ENCODE measurements at places on chromosomes 12 and 14.

DNA sequence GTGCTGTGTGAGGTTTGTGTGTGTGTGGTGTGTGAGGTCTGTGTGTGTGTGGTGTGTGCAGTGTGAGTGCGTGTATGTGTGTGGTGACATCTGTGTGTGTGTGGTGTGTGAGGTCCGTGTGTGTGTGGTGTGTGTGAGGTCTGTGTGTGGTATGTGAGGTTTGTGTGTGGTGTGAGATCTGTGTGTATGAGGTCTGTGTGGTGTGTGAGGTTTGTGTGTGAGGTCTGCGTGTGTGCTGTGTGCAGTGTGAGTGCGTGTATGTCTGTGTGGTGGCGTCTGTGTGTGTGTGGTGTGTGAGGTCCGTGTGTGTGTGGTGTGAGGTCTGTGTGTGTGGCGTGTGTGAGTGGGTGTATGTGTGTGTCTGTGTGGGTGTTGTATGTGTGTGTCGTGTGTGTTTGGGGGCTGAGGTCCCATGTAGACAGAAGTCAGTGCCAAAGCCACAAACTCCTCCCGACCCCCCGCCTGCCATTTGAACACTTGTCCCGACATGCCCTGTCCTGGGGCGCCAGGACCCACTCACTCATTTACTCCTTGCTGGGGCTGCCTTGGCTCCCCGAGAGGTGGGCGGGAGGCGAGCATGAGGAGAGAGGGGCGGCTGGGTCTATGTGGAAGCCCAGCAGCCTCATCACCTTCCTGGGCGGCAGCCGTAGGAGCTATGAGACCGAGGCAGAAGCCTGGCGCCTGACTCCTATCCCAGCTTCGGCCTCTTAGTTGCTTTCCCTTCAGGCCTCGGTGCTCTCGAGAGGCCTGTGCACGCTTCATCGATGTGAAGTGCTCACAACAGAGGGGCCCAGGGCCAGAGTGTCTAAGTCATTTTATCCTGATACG is 20.5 kb downstream of the RILPL1 start:
- no peak for DNase-seq

DNA sequence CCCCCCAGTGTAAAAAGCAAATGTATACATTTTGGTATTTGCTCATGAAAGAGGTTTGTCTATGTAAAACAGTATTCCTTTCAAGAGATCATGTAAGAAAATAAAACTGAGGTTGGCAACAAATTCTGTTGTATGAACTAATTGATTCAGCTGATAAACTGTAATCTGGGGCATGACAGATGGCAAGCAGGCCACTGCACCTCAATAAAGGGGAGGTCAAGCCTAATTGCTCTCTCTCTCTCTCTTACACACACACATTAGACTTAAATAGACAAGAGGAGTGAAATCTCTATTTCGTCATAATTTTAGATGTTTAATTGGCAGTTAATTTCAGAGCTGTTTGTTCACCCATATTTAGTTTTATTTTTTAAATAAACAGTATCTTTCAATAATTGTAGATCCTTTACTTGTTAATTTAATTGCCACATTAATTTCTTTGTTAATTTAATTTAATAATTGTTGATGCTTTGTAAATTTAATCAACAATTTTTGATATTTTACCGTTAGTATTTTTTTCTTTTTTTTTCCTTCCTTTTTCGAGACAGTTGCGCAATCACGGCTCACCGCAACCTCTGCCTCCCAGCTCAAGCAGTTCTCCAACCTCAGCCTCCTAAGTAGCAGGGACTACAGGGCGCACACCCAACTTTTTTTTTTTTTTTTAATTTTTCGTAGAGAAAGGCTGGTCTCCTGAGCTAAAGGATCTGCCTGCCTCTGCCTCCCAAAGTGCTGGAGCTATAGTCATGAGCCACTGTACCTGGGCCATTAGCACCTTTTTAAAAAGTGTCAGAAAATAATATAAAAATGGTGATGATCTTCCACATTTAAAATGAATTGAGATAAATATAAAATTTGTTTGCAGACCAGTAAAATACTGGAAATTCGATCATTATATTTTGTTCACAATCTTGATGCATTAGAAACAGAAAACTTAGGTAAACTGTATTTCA is 577.7 kb downstream of the SLC16A7 start:
- peak; percentile 30 for DNase-seq

DNA sequence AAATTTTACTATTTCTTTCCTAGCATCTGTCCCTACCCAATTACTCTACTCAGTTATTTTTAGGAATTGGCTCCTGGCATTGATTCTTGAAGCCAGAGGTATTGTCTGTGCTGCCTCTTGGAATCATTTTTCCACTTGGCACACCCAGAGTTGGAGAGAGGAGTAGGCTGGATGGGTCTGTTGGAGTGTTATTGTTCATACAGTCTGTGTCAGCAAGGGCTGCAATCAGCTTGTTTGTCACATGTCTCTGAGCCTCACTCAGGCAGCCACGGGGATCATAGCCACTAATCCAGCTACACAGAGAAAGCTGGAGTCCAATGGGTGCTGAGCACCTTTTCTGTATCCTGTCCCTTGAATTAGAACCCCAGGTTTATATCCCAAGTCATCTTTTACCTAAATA is 176.0 kb upstream of the DYRK2 start:
- DNase-seq: no peak

- DNase-seq: no peak
These were observed 73.6 kb upstream of the PPP2R5C start for GRCh38 chr14:101687756-101688546.

GRCh38 chr12:9276990-9277389 is 68.8 kb upstream of the PZP start:
- no peak for DNase-seq

- no peak for DNase-seq
These were observed 15.6 kb downstream of the CLECL1 start for GRCh38 chr12:9717070-9717925.

DNA sequence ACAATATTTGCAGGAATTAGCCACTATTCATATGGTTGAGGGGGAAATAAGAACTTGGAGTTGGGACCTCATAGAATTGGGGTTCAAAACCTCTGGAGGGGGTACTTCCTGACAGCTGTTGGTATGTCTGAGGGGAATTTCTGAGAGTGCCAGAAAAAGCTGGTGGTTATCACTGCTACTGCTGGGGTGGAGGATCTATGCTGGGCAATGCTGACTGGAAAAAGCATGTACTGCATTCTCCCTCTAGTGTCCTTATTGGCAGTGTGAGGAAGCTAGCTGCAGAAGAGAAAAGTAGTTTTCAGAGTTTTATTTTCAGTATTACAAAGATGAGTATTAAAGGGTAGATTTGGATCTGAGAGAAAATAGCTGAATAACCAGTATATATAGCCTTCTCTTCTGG is 88.8 kb downstream of the FUT8 start:
- no peak for DNase-seq

DNA sequence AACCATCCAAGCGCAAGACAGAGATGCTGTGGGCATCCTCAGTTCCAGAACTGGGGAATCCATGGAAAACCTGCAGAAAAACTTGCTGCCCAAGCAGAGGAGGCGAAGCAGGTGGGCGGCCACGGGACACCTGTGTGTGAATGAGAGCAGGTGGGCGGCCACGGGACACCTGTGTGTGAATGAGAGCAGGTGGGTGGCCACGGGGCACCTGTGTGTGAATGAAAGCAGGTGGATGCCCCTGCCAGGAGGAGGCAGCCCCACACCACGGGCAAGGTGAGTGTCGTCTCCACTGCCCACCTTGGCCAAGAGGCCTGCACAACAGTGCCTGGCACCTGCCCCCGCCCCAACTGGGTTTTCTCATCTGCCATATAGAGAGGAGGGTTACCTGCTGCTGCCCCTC is 59.2 kb downstream of the GSC start:
- no peak for DNase-seq

DNA sequence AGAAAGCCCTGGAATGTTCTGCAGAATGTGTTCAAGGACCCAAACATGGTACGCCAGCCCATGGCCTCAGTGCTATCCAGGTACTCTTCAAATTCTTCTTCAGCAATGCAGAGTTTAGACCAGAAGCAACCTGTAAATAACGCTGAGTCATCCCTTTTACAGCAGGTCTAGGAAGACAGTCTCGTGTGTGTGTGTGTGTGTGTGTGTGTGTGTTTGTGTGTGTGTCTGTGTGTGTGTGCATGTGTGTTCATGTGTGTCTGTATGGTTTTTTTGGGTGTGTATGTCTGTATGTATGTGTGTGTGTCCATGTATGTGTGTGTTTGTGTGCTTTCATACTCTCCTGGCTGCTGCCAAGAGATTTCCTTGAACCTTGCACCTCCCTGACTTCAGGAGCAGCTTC is 60.1 kb upstream of the RFX4 start:
- DNase-seq: no peak

DNA sequence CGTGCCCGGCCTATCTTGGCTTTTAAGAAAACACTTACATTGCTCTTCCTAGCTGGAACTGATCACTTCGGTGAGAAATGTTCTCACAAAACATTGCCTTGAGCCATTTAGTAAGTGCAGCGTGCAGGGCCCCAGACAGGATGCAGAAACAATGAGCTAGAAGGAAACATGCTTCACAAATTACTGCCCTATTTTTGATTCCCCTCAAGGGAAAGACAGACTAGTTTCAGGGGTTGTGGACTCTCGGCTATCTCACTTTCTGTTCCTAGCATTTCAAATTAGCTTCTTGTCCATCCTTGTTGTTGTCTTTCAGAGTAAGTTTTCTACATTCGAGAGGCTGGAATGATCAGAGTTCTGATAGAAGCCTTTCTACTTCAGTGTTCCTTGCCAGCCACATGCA is 21.6 kb downstream of the TGFB3 start:
- no peak for DNase-seq

GRCh38 chr14:94880876-94881275 is 111.0 kb upstream of the GSC start:
- DNase-seq: no peak

DNA sequence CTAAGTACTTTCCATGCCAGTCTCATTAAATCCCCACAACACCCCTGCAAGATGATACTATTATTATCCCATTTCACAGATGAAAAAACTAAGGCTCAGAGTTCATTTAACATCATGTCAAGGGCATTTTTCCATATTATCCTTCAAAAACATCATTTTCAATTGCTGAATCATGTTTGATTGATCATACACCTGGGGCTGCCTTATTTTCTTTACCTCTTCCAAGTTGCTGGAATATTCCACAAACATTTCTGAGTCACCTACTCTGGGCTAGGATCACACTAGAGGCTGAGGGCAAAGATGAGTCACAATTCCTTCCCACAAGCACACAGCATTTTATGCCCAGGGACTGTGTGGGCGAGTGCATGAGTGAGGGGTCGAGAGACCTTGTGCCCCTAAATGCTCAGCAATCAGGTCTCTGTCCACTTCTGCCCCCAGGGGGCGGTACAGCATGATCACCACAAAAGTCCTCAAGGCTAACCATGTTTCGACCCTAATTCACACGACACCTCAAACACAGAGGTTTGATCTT is 14.1 kb upstream of the TMEM119 start:
- no peak for DNase-seq

DNA sequence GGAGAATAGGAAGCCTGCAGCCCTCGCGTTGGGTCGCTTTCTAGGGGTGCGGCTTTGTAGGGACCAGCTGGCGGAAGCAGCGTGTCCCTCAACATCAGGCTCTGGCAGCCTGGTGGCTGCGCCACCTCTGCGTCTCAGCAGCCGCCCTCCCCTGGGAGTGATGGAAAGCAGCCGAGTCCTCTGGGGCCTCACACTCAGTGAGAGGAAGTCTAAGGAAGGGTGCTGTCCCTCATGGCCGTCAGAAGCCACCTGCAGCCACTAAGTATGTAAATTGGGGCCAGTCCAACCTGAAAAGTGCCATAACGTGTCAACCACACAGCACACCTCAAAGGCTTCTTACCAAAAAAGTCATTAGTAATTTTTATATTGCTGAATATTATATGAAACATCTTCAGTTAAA is 80.3 kb downstream of the WDR20 start:
- no peak for DNase-seq

GRCh38 chr12:1688086-1688710 is 2.7 kb upstream of the ADIPOR2 start:
- no peak for DNase-seq

- DNase-seq: no peak
These were observed 83.7 kb downstream of the TNFAIP2 start for GRCh38 chr14:103206836-103207387.

- DNase-seq: no peak
These were observed 577 bp downstream of the DTX3 start for GRCh38 chr12:57604992-57605810.

GRCh38 chr14:76205708-76206107 is 54.0 kb downstream of the GPATCH2L start:
- DNase-seq: no peak

GRCh38 chr12:124906606-124907261 is 7.7 kb downstream of the UBC start:
- no peak for DNase-seq

DNA sequence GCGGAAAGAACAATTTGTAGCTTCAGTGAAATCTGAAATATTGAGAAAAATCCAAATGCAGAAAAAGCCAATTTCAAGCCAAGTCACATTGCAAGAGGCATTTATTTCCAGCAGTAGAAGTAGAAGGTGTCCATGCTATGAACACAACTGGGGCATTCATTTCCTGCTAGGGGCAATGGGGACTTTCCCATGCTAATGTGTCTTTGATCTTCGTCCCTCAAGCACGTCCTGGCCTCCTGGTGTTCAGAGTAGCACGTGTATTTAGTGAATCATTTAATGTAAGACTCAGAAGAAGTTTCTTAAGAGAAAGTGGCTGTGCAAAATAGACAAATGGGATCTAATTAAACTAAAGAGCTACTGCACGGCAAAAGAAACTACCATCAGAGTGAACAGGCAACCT is 267.9 kb downstream of the TMEM132C start:
- no peak for DNase-seq

DNA sequence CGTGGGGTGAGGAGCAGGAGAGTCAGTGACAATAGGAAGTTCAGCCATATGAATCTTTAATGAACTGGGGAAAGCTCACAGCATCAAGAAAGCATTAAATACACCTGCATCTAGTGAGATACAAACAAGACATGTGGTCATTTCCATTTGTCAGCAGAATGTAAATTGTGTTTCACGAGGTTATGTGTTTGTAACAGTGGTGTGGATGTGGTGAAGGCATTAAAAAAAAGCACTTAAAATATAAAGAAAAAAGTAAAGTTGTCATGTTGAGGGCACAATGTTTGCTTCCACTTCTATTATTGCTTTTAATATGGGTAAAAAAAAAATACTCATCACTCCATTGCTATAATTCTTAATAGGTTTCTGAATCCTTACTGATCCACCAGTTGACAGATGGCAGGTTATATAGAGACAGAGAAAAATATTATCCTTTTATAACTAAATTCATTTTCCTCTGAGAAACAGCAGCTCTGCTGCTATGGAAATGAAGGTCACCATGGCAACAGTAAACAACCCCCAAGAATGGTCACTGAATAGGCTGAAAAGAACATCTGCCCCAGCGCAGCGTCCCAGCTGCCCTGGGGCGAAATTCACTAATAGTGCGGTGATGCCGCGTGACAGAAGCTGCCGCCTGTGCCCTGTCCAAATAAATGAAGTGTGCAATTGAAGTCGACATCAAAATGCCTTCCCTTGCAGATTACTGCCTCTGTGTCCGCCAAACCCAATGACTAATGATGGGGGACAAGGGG is 226.1 kb downstream of the FOXN3 start:
- DNase-seq: peak; percentile 64

GRCh38 chr12:124387528-124387911 is 92.6 kb downstream of the RFLNA start:
- DNase-seq: peak; percentile 9

- DNase-seq: no peak
These were observed 41.1 kb upstream of the PCED1B start for GRCh38 chr12:47038270-47038748.
